NCI-H2171 (cell line): ENCODE measurements at places on chromosomes 5 and 9.

GRCh38 chr5:78760366-78760765, 111.8 kb upstream of the LHFPL2 start:
- no peak for DNase-seq

- DNase-seq: no peak
Measured at GRCh38 chr9:98730871-98731270, 22.1 kb upstream of the GABBR2 start.

DNA sequence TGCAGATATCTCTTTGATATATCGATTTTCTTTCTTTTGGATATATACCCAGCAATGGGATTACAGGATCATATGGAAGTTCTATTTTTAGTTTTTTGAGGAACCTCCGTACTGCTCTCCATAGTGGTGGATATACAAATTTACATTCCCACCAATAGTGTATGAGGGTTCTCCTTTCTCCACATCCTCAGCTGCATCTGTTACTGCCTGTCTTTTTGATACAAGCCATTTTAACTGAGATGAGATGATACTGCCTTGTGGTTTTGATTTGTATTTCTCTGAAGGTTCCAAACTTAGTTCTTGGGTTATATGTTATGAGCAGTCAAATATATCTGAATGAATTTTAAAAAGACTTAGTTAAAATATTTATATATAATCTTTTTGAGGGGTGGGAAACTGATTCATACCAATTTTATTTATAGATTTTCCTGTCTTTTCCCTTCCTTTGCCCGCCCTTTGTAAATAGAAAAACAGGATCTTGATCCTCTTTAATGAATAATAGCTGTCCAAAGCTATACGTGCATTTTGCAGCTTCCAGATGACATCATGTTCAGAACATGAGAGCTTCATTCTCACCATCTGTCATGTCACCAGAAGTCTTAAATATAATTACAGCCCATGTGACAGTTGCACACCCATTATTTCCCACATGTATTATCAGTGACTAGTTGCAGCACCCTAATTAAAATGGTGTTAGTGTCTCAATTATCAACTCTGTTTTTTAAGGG, 6.2 kb upstream of the ARHGEF28 start:
- peak; percentile 53 for DNase-seq

DNA sequence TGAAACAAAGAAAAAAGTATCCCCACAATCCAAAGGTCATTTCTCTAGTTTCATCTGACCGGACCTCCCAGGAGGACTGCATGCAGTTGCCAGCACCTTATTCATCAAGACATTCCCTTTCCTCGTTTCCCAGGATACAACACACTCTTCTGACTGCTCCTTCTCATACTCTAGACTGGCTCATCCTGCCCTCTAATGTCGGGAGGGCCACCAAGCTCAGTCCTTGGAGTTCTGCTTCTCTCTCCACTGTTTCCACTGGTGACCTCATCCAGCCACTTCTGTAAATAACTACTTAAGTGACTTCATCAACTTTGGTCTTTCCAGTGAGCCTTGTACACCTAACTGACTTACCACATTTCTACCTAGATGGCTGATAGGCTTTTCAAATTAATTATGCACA, 179.1 kb downstream of the EPB41L4A start:
- DNase-seq: no peak

DNA sequence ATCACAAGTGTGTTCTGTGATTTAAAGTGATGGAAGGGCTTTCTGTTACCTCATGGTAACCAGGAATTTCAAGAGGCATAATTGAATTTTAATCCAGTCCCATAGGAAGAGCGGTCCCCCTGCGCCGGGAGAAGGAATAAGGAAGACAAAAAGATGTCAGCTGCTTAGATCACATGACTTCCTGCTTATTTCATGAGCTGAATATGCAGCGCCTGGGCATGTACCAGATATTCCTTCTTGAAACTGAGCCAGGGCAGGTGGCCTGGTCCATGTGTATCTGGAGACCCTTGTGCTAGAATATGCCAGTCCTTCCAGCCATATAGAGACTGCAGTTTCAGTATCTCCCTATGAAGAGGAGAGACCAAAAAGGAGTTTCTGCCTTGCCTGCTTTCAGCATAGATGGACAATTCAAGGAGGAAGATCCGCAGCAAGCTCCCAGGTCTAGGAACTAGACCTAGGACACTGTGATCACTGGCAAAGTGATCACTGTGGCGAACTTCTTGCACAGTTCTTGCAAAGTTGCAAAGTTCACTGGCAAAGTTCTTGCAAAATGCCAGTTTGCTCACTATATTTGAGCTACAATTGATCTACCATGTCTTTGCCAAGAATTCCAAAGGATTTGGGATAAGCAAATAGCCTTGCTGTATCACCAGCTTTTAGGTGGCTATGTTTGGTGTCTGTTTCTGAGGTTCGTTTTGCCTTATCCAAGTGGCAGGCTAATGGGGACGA, 102.9 kb upstream of the PHYKPL start:
- DNase-seq: no peak

GRCh38 chr5:93585041-93585766, 2.2 kb downstream of the NR2F1 start:
- DNase-seq: no peak

DNA sequence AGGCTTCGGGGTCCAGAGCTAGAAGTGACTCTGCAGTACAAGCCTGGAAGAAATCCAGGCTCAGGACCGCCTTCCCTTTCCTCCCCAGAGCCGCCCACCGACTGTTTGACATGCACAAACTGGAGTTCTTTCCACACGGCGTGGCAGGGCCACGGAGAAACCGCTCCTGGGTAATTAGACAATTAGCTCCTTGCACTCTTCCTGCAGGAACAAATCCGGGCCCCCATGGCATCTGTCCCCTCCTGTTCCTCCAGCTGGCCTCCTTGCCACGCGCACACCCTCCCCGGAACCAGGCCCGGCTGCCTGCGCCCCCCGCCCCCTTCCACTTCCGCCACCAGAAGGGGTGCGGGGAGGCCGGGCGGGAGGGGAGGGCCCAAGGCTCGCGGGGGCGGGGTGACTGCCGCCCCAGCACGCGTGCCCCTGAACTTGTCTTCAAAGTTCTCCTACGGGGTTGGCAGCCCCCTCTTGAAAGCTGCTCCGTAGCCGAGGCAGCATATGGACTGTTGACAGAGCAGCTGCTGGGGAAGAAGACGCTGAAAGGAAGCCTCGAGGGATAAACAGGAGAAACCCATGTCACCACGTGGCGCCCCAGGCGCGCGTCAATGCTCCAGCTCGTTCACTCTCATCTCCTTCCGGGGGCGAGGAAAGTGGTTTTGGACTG, 74.3 kb downstream of the SEC61B start:
- DNase-seq: peak; percentile 94

GRCh38 chr9:98943682-98944056, at the start of gene COL15A1:
COL15A1 (plus strand) TSS chr9:98943907; CDS start chr9:98944062, 155 bp downstream.
- peak; percentile 19 for DNase-seq

DNA sequence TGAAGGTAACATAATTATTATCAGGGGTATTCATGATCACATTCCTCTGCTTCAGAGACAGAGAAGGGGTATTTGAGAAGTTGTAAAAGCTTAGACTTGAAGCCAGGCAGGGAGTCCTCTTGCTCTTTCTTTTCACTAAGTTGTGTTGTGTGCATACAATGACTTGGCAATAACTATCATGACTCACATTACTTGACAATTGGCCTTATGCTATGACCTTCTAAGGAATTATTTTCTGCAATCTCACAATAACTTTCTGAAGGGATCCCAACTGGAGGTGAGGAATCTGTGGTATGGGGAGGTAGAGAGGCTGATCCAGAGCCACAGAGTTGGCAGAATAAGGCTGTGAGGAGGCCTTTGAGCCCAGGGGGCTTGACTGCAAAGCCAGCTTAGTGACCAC, 622.3 kb downstream of the MTRR start:
- DNase-seq: no peak

DNA sequence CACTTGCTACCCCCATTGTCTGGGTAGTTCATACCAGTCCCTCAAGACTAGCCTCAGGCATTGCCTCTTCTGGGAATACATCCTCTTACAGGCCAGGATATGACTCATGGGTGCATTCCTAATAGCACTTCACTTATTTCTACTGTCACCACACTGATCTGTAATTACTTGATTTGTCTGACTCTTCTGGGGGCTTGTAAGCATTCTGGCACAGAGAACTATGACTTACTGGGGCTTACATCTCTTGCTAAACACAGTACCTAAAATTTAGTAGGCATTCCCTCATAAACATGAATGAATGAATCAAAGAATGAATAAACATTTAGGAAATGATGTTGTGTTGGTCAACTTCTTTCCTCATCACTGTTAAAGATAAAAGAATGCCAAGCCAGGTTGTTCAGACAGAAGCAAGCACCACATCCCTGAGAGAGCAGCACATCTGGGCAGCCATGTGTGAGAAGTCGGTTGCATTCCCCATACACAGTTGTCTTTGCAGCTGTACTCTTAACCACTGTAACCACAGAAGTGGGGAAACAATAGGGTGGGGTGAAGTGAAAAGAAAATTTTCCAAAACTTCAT, 27.6 kb downstream of the IL7R start:
- no peak for DNase-seq

DNA sequence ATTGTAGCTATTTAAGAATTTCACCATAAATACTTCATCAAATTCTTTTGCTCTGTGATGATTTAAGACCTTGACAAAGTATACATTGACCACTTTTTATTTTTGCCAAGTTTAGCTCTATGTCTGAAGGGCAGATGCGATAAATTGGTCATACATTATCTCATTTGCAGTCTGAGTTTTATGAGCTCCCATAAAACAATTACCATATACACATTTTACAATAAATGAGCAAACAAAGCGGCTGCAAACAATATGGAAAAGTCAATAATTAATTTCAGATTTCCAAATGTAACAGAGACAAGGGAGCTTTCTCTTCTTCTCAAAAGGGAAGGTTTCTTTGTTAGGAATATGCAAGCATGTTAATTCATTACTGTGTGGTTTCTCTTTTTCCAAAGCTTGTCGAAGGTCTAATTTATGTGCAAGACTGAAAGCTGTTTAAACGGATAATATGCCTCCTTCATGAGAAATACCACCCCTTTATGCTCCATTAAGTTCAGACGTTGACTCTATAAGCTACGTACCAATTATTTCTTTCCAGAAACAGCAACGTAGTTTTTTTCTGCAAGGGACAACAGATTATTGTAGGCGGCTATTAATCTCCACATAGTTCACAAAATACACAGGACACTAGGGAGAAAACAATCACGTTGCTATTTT, 7.0 kb upstream of the IZUMO3 start:
- no peak for DNase-seq

- DNase-seq: no peak
Measured at GRCh38 chr5:56052735-56053134, 58.0 kb upstream of the IL6ST start.

DNA sequence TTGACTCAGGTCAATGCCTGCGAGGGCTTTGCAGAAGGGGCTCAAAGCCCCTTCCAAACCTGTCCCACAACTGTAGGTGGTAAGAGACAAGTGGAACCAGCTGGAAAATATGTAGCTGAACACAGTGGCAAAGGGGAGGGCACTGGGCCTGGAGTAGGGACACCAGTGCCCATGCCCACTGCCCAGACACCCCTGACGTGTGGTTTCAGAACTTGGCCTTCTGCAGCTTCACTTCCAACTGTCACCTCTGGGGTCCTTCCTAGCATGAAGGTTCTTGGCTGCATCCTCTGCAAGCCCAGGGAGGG, 233.1 kb upstream of the IRX1 start:
- no peak for DNase-seq

DNA sequence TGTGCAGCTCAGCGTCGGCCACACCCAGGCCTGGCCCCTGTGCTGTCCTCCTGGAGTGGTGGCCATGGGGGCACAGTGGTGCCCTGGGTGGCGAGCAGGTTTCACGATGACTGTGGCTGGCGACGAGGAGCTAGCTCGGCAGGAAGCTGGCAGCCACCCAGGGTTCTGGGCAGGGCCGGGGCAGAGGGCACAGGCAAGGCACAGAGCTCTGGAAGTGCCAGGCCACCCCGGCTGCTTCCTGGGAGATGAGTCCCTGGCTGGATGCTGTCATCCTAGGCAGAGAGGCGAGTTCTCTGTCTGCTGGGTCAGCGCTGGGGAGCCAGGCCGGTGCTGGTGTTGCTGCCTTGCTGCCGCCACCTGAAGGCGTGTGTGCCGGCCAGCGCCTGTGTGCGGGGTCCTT, 51.7 kb downstream of the RXRA start:
- no peak for DNase-seq

- DNase-seq: no peak
Measured at GRCh38 chr9:74037274-74037673, 459.9 kb upstream of the RORB start.

DNA sequence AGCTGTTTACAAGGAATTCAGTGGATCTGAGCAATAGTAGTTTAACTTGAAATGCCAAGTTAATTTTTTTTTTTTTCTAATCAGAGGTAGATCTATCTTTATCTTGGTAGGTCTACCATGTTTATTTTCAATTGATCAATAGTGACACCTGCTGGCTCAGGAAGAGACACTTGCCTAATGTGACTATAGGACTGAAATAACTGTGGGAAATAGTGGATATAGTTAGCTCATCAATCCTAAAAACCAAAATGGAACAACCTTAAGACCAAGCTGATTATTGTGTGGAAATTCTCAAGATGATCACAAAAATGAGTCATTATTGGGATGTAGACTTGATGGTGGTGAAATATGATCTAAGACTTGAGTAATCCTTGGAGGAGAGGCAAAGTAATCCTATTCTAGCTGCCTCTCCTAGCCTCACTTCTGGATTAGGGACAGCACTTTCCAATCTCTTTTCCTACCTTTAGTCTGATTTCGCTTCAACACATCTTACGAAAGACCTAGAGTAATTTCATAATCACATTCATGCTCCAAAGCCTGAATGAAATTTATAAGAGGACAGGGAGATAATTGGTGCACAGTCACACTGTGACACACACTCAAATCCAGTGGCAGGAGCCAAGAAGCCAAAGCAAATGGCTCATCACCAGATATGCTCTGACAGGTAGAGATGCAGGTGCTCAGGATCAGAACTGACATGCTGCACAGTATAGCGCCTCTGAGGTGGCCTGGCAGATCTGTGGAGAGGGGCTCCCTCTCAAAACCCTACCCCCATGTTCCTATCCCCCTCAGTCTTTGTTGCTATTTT, 156.3 kb downstream of the HMHB1 start:
- DNase-seq: peak; percentile 17

GRCh38 chr5:138978581-138978980, 103.4 kb upstream of the LRRTM2 start:
- no peak for DNase-seq

DNA sequence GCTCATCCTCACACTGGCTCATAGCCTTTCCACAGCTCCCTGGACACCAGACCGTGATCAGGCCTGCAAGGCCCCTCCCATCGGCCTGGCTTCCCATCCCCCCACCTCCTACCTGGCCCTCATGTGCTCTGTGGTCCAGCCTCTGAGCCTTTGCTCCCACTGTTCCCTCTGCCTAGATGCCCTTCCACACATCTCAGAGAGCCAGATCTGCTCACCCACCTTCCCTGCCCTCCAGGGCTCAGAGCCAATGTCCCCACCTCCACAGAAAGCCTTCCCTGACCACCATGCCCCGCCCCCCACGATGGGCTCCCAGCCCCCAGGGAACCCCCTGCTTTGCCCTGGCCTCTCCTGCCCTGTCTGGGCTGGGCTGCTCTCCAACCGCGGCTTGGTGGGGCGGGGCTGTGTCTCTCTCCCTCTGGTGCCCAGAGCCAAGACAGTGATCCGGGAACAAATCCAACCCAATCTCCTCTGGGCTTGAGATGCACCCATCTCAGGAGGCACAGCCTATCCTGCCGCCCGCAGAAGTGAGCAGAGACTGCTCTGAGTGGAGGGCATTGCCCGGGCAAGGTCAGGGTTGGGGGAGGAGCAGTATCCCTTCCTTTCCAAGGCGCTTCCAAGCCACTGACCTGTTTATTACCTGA, 1.6 kb downstream of the NINJ1 start:
- DNase-seq: no peak
